ENCODE measurements at places on chromosomes 5 and 9. TPM values are rescaled to one million over a fixed set of nuclear protein-coding genes. Genes with fewer than 3 reads are reported as not detected.

The FOXD4 gene
- total RNA-seq = not detected

GRCh38 chr5:180133060-180133459, 61.5 kb upstream of the RNF130 start:
- H3K4me3 ChIP-seq = no peak overlapping the region
- DNase-seq = no peak
- H3K27ac ChIP-seq = no peak overlapping the region
- H3K4me1 ChIP-seq = no peaks in the 10 kb centered on the region
- no peaks in the 10 kb centered on the region for H3K27me3 ChIP-seq

- H3K4me3 ChIP-seq = peak overlapping the region; percentile 49
- peak overlapping the region; percentile 17 for H3K27ac ChIP-seq
- H3K27me3 ChIP-seq = peaks cover 35% of the 10 kb centered on the region
- H3K36me3 ChIP-seq = no peaks in the 10 kb centered on the region
These were observed 44.0 kb upstream of the XPA start for GRCh38 chr9:97740848-97741821.

The PCDHB3 gene
- 2.4 TPM for total RNA-seq

The ROPN1L gene
- total RNA-seq = 0.81 TPM

DNA sequence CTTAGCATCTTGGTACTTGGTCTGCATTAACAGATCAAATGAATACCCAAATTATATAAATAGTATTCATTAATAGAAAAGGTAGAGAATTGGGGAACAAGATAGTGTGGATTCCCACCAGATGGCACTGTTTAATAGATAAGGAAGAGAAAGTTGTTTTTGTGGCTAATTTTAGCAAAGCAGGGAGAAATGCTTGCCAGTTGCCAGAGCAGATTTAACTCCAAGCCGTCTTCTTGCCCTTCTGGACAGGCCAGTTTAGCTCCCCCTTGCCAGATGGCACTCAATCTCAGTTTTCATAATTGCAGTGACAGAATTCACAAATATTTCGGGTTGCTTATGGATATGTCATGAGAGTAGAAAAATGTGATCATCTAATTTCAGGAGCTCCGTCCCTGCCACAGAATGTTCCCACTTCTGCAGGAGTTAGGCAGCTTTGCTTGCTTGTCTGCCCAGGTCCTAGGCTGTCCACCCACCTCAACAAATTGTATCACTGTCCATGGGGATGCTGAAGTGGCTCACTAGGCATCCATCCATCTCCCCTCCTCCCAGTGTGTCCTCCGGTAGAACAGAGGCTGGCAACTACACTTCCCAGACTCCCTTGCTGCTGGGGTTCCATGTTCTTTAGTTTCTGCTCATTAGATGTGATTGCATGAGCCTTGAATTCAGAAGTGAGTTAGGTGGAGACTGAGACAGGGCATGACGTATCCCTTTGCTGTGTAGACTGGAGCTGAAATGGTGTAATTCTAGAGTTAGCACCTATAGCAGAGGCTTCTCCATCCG, 11.8 kb upstream of the HEXB start:
- no peaks in the 10 kb centered on the region for H3K36me3 ChIP-seq
- no peak for DNase-seq
- peak overlapping the region; percentile 21 for H3K4me3 ChIP-seq
- H3K27ac ChIP-seq = peak overlapping the region; percentile 66
- H3K27me3 ChIP-seq = no peaks in the 10 kb centered on the region

GRCh38 chr9:97666907-97667686, 30.0 kb downstream of the XPA start:
- H3K4me1 ChIP-seq = peaks cover 5% of the 10 kb centered on the region
- H3K27ac ChIP-seq = no peak overlapping the region
- DNase-seq = no peak
- no peaks in the 10 kb centered on the region for H3K27me3 ChIP-seq

GRCh38 chr9:21965401-21965951, 28.7 kb downstream of the CDKN2A start:
- no peaks in the 10 kb centered on the region for H3K36me3 ChIP-seq
- H3K27me3 ChIP-seq = peaks cover 55% of the 10 kb centered on the region
- DNase-seq = peak; percentile 68

DNA sequence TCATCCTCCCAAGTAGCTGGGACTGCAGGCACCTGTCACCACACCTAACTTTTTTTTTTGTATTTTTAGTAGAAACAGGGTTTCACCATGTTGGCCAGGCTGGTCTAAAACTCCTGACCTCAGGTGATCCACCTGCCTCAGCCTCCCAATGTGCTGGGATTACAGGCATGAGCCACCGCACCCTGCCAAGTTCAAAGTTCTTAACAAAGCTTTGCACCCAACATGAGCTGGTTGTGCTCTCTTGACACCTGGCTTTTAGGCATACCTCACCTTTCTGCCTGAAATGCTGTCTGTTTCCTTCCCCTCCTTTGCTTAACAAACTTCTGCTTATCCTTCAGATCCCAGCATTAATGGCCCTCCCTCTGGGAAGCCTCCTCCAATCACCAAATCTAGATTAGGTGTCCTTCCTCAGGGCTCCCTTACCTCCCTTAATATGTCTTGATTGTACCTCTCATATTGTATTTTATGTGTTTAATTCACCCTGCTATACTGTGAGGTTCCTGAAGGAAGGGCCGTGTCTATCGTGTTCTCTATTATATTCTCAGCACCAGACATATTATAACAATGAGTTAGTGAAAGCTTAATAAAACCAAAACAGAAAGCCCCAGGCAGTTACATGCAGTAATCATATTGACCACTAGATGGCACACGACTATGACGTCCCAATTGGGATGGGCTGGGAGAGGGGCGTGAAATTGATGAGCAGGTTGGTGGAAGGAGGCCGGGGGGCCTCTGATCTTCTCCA, 62.9 kb upstream of the PPARGC1B start:
- peak overlapping the region; percentile 67 for H3K27ac ChIP-seq
- H3K27me3 ChIP-seq = no peaks in the 10 kb centered on the region
- peaks cover 29% of the 10 kb centered on the region for H3K4me1 ChIP-seq
- DNase-seq = no peak

DNA sequence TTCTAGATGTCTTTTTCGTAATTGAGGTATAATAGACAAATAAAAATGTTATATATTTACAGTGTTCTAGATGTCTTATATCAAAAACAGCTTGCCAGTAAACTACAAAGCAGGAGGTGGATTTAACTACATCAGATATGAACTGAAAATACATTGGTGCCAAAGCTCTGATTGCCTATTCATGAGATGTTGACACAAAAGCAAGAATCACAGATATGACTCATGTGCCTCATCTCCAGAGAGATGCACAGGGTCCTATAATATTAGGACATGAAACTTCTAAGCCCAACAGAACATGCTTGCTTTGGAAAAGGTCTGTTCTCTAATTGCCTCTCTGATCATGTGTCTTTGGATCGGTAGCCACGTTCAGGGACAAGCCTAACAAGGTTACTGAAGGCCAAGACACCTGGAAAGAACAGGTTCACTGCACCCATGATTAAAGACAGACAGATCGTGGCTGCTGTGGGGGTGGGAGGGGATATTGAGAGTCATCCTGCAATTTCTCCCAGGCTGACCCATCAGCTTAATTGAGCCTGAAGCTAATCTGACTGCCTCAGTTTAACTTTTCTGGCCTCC, 16.8 kb downstream of the ABCA1 start:
- H3K27me3 ChIP-seq = no peaks in the 10 kb centered on the region
- DNase-seq = no peak
- no peaks in the 10 kb centered on the region for H3K36me3 ChIP-seq
- H3K4me3 ChIP-seq = no peak overlapping the region
- peaks cover 96% of the 10 kb centered on the region for H3K4me1 ChIP-seq
- no peak overlapping the region for H3K27ac ChIP-seq

The SPIN1 gene
- 37.5 TPM for total RNA-seq

- H3K27me3 ChIP-seq = no peaks in the 10 kb centered on the region
- H3K36me3 ChIP-seq = no peaks in the 10 kb centered on the region
- no peak overlapping the region for H3K27ac ChIP-seq
- H3K4me3 ChIP-seq = no peak overlapping the region
These were observed 33.0 kb downstream of the KIF4B start for GRCh38 chr5:155046591-155046990.

DNA sequence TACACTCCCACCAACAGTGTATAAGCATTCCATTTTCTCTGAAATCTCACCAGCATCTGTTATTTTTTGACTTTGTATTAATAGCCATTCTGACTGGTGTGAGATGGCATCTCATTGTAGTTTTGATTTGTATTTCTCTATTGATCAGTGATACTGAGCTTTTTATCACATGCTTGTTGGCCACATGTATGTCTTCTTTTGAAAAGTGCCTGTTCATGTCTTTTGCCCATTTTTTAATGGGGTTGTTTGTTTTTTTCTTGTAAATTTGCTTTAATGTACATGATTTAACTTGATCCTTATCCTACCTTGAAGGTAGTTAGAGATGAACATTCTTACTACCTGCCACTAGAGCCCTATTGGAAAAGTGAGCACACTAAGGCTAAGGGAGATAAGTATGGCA, 151.2 kb upstream of the KIF2A start:
- no peak overlapping the region for H3K27ac ChIP-seq
- H3K27me3 ChIP-seq = no peaks in the 10 kb centered on the region
- no peak for DNase-seq
- H3K4me3 ChIP-seq = no peak overlapping the region
- H3K36me3 ChIP-seq = no peaks in the 10 kb centered on the region
- H3K4me1 ChIP-seq = no peaks in the 10 kb centered on the region

GRCh38 chr9:37511016-37512010, 25.6 kb downstream of the POLR1E start:
- H3K4me1 ChIP-seq = no peaks in the 10 kb centered on the region
- no peak for DNase-seq
- no peaks in the 10 kb centered on the region for H3K27me3 ChIP-seq
- H3K4me3 ChIP-seq = no peak overlapping the region
- H3K27ac ChIP-seq = no peak overlapping the region
- H3K36me3 ChIP-seq = no peaks in the 10 kb centered on the region

DNA sequence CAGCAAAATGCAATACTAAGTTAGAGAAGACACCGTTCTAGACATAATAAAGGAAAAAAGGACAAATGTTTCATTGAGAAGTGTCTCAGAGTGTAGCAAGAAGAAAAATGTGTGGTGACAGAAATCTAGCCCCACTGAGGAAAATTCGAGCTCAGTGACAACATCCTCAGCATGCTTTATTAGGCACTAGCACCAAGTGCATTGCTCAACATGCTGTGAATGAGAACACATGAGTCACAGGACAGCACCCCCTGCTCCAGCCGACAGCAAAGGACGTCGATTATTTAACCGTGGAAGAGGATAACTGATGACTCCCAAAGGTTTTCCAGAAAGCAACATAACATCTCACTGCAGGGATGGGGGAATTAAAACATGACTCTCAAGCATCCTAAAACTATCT, 182.7 kb downstream of the GNAQ start:
- no peak for DNase-seq
- H3K4me3 ChIP-seq = no peak overlapping the region
- H3K27ac ChIP-seq = no peak overlapping the region
- no peaks in the 10 kb centered on the region for H3K36me3 ChIP-seq

DNA sequence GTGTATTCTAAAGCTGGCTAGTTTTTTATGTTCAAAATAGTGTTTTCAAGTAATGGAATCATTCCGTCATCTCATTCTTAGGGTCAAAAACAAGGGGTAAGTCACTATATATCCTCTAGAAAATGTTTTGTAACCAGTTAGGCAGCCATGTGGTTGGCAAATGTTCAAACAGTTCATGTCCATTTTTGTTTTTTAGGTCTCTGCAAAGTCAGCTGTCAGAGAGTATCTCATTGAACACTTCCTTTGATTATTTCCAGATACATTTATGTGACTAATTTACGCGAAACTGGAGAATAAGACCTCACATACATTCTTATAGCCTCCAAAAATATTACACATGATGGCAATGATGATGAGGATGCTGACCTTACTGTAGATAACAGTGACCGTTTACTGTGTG, 50.4 kb downstream of the TRIO start:
- H3K36me3 ChIP-seq = no peaks in the 10 kb centered on the region
- no peaks in the 10 kb centered on the region for H3K27me3 ChIP-seq
- peaks cover 70% of the 10 kb centered on the region for H3K4me1 ChIP-seq
- no peak overlapping the region for H3K27ac ChIP-seq
- H3K4me3 ChIP-seq = no peak overlapping the region

DNA sequence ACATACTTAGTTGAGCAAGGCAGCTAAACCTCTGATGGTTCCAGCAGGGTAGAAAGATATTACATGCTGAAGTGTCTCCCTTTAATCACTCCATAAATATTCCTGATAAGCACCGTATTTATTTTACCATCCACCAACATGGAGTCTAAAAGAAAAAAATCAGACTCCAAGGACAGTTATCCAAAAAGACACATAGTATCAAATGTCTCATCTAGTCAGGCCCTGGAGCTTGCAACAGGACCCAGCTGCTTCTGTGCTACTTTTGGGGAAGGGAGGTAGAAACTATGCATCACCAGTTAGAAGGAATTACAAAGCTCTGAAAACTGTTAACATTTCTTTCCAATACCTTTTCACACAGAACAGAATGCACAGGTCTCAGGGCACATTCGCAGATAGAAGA, 88.1 kb downstream of the S1PR3 start:
- no peaks in the 10 kb centered on the region for H3K4me1 ChIP-seq
- no peak for DNase-seq
- no peak overlapping the region for H3K4me3 ChIP-seq
- H3K36me3 ChIP-seq = no peaks in the 10 kb centered on the region
- no peaks in the 10 kb centered on the region for H3K27me3 ChIP-seq

The NTRK2 gene
- total RNA-seq = 0.86 TPM

GRCh38 chr5:54454602-54455001, 897 bp upstream of the HSPB3 start:
- H3K4me3 ChIP-seq = no peak overlapping the region
- H3K27me3 ChIP-seq = no peaks in the 10 kb centered on the region
- H3K4me1 ChIP-seq = no peaks in the 10 kb centered on the region
- no peak for DNase-seq

- no peaks in the 10 kb centered on the region for H3K4me1 ChIP-seq
- H3K36me3 ChIP-seq = no peaks in the 10 kb centered on the region
- no peak for DNase-seq
- no peak overlapping the region for H3K4me3 ChIP-seq
- no peaks in the 10 kb centered on the region for H3K27me3 ChIP-seq
- H3K27ac ChIP-seq = no peak overlapping the region
These were observed 29.7 kb upstream of the F2RL2 start for GRCh38 chr5:76652809-76653414.

DNA sequence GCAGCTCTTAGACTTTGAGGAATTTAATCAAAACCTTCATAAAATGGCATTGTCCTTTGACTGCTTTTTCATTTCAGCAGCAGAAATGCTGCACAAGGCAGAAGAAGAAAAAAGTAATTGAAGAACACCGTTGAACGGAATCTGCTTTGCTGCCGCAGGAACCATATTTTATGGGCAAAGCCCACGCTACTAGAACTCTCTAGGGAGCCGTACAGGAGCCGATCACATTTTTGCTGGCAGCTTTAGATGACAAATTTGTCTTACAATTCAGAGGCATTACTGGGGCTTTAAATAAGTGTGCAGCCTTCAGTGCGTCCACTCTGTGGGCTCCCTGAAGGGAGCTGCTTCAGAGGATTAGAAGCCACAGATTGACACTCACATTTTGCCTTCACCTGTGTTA, 5.4 kb downstream of the CFAP90 start:
- H3K36me3 ChIP-seq = no peaks in the 10 kb centered on the region
- no peak overlapping the region for H3K27ac ChIP-seq
- peaks cover 32% of the 10 kb centered on the region for H3K27me3 ChIP-seq
- no peak overlapping the region for H3K4me3 ChIP-seq
- H3K4me1 ChIP-seq = peaks cover 8% of the 10 kb centered on the region

- peak; percentile 84 for DNase-seq
- peaks cover 20% of the 10 kb centered on the region for H3K36me3 ChIP-seq
- H3K4me1 ChIP-seq = peaks cover 52% of the 10 kb centered on the region
These were observed 915 bp downstream of the ZFAND5 start for GRCh38 chr9:72363908-72364678.

The TAL2 gene
- not detected for total RNA-seq

The ASPN gene
- total RNA-seq = 18.0 TPM

GRCh38 chr5:160462167-160462566, 40.5 kb downstream of the PTTG1 start:
- H3K36me3 ChIP-seq = no peaks in the 10 kb centered on the region
- H3K27ac ChIP-seq = no peak overlapping the region
- no peak for DNase-seq
- no peaks in the 10 kb centered on the region for H3K4me1 ChIP-seq
